ENCODE measurements at places on chromosomes 7 and 10. TPM values are rescaled to one million over a fixed set of nuclear protein-coding genes. Genes with fewer than 3 reads are reported as not detected.

DNA sequence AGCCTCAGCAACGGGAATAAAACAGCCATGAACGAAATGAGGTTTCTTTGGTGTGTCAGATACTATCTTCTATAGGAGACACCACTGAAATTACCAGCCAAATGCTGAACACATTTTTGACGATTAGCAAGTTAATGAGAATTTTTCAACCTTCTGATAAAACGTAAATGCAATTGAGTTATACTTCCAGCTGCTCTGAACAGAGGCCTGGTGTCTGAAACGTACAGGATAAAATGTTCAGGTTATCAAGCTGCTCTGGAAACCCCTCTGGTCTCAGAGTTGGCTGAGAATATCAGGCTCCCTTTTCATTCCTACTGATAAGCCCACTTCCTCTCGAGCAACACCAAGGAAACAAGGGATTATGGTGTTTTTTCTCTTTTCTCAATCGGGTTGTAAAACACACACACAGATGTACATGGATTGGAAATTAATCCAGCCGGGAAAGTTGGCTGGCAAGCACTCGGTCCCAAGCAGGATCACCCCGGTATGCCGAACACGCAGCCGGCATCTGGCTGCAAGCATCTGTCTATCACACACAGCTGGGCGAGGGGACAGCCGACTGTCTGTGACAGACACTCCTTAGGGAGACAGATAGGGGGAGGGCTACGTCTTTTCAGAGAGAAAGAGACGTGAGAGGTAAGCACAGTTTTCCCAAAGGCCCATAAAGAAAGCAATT, 171.8 kb downstream of the PRKAG2 start:
- DNase-seq: no peak

DNA sequence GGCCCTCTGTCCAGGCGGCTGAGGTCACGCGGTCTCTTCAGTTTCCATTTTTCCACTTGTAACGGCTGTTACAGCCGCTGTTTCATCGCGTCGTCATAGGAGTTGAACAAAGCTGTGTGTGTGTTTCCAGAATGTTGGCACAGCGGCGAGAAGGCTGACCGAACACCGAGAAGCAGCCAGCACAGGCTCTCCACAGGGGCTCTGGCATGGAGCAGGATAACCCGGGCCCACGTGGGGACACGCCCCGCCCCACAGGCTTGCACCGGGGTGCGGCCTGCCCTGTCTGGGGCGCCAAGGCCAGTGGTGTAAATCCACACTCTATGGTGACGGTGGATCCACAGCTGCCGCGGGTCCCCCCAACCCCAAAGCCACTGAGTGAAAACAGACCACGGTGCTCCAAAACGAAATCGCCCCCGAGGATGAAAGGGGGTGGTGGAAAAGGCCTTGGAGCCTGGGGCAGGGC, 448.2 kb downstream of the DNAJB6 start:
- DNase-seq: no peak

- no peak for DNase-seq
These were observed 7.5 kb downstream of the PRKAG2 start for GRCh38 chr7:151869455-151869854.

DNA sequence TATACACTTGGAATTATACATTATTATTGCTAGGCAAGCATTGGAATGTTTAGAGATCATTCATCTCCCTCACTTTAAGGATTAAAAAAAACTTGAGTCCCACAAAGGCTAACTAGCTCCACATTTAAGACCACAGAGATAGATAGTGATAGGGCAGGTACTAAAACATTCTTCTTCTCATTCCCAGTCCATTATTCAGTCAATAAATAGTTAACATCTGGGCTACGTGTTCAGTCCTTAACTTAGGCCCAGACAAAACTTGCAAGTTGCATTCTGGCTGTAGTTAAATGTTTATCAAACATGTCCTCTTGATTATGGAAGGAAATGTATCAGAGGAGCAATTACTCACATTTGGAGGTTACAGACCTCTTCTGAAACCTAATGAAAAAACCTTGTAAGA, 2.4 kb downstream of the GNG11 start:
- no peak for DNase-seq

DNA sequence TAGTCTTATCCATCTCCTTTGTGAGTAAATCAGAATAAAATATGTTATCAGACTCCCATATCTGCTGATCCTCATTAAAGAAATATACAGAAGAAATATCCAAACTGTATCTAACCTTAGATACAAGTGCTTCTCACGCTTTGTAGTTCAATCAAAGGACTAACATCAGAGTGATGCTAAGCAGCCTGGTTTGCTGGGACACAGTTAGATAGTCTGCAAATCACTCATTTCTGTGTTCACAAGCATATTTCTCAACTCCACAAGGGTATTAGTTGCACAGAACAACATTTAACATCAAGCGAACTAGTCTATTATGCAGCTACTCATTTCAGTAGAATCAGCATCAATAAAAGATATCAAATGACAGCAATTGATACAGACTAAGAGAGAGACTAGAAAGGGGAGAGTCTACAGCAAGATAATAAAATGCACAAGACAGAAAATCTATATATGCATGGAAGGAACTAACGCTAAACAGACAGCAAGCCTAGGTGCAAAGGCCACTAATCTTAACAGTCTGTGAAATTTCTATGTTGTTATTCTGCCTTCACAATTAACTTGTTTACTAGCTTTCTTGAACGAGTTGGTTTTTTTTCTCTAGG, 30.0 kb downstream of the DNAJC12 start:
- no peak for DNase-seq

- peak; percentile 93 for DNase-seq
These were observed 138.2 kb downstream of the SVIL start for GRCh38 chr10:29496341-29497162.

The CALHM1 gene
- not detected for total RNA-seq

The MICALL2 gene
- 25.0 TPM for total RNA-seq

Measured in endothelial cell (in vitro differentiated cells).